Stimulated activated naive CD4-positive, alpha-beta T cell (primary cell): ENCODE measurements at places on chromosomes 3 and 15.

DNA sequence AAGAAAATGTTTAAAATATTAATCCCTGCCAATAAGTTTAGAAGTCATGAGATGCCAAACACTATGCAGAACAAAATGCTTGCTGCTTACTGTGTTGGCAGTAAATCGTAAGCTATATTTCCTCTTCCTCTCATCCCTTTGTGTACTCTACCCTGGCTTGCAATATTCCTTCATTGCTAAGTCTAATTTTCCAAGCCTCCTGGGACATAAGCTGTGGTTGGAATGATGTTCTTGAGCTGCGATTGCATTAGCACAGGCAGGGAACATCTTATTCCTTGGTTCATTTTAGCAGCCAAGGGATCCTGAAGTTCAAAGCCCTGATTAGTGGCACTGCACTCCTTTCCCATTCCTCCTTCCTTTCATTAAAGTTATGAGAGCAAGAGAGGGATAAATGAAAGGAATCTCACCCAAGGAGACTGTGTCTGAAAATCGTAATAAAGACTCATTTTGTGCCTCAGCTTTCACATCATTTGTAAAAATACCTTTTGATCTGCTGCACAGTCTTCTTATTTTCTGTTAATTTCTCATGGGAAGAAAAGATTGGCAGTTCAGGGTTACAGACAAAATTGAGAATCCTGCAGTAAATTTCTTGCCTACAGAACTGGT, 535.2 kb downstream of the OCA2 start:
- DNase-seq: no peak

DNA sequence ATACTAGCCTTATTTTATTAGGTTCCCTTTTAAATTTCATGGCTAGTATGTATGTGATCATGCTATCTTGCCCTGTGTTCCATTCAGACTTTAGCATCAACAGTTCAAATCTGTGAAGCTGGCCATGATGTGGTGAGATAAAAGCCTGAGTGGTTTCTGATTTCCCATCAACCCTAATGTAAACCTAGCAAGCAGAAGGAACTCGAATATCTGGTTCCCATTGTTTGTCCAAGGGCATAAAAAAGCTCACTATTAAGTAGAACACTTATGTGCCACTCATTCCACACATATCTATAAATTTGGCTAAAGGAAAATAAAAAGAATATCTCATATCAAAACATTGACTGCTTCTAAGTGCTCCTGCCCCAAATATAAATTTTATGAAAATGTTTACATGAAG, 311.7 kb downstream of the CADM2 start:
- DNase-seq: no peak

DNA sequence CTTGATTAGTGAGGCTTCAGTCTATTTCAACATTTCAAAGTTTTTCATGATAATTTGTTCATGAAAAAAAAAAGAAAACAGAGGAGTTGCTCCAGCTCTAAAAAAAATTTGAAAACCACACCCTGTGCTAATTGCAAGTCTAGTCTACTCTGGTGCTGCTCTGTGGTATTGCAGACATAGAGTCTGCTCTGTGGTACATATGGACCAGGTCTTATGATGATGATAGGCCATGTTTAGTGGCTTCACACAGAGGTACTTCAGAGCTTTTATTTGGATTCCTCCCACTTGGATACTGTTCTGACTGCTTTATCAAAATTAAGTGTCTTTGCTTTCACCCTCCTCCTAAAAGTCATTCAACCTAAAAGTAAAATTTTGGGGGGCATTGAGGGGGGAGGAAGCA, 160.8 kb downstream of the ALCAM start:
- no peak for DNase-seq

DNA sequence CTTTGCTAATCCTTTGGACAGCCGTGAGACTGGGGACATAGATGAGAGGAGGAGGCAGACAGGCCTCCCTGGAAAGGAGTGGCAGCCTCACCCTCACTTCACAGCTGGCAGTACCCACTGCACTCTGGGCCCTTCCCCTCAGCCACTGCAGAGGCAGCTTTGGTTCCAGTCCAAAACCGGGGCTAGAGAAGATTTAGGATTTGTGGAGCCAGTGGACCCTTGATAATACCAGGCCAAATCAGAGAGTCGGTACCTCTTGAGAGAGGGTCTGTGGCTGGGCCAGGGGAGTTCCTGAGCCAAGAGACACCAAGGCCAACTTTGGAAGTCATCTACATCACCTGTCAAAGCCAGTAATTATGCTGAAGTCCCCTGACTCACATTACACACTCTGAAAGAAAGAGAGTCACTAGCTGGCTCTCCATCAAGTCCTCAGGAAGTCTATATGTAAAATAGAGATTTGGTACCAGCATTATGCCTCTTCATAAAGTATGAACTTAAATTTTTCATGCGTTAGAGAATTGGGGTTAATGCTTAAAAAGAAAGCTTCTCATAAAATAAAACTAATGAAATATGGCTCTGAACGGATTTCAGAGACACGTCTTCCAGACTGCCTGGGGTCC, 244.1 kb upstream of the SEMA6D start:
- DNase-seq: no peak

DNA sequence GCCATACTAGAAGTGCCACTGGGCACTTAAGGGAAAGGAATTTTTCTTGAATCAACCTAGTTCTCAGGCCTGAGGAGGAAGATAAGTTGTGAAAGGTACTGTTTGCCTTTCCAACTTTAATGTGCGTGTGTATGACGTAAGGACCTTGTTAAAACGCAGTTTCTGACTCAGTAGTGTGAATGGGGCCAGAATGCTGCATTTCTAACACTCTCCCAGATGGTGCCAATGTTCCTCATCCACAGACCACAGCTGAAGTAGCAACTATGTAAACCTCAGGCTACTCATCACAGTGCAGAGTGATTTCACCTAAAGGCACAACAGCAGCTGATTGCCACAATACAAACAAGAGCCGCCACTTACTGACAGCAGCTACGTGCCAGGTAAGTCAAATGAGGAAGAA, 103.6 kb downstream of the OTOL1 start:
- DNase-seq: no peak

- DNase-seq: no peak
Measured at GRCh38 chr3:30982416-30983075, 88.1 kb upstream of the GADL1 start.

- no peak for DNase-seq
Measured at GRCh38 chr15:29018995-29019976, 133.5 kb downstream of the APBA2 start.

GRCh38 chr3:128494367-128494650, 1.3 kb upstream of the GATA2 start:
- DNase-seq: no peak

DNA sequence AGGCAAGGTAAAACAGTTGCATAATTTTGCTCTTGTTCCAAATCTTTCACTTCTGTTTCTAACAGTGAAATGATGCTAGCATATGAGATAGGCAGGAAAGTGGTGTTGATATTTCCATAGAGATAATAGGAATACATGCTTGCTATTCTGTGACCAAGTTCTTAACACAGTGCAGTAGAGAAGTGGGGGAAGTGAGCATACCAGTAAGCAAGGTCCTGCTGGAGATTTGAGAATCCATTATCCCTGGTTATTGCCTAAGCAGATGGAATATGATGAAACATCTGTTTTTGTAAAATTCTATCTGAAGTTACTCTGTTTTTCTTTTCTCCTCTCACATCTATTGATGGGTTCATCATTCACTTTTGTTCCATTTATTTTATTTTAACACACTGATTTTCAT, 28.7 kb downstream of the USP8 start:
- no peak for DNase-seq

- DNase-seq: no peak
Measured at GRCh38 chr15:101156509-101157159, 95.2 kb downstream of the CHSY1 start.

DNA sequence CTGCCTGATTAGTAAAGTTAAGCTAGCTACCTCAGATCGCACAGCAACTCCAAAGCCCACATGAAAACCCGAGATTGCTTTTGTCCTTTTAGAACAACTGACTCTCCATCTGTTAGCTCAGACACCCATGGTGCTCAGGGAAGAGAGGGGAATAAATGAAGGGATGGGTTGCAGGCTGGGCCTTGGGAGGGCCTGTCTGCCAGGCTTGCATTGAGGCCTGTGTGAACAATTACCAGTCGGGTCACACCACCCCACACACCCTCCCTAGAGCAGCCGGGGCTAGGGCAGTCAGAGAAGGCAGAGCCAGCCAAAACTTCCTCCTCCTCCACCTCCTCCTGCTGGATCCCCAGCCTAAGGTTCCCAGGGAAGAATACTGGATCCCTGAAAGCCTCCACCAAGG, 8.8 kb upstream of the PRKAR2A start:
- DNase-seq: no peak

DNA sequence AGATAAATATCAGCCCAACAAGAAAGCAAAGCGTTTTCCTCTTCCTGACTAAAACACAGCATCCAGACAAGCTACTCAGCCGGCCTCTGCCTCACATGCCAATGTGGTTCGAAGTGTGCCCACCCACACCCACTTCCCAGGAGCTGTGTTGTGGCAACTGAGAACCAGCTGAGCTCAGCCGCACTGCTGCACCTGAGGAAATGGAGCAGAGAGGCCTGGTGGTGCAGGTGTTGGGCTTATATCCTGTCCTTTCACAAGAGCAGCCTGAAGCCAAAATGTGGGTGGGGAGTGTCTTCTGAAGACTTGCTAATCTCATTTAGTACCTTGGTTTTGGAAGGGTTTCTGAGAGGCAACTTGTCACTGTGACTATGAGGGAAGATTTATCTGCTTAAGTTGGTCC, 23.0 kb upstream of the RETNLB start:
- peak; percentile 16 for DNase-seq

- no peak for DNase-seq
Measured at GRCh38 chr3:40329071-40329470, 19.6 kb downstream of the EIF1B start.

DNA sequence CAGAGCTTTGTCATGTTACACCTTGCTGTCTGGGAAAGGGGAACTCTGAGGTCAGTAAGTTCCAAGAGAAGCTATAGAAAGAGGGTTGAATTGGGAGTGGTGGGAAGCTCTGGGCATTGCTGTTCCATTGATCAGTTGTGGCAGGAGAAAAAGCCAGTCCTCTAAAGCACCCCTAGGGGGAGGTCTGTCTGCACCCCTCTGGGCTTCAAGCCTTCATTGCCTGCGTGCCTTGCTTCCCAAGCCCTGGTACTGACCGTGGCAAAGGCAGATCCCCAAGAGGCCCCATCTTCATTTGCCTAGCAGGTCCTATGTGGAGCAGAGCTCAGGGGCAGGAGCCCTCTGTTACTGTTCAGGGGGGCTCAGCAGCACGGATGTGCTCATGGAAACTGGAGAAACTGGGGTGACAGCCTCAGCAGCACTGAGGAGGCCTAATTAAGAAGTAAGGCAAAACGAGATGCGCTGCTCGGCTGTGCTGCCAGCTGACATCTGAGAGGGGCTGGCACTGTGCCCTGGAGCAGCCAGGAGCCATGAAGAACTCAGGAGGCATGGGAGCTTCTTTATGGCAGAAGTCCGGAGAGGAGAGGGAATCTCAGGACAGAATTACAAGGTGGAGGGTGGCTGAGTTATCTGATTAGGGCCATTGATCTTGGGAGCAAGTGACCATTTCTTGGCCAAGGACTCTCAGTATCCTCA, 270.9 kb downstream of the RPLP1 start:
- DNase-seq: no peak

DNA sequence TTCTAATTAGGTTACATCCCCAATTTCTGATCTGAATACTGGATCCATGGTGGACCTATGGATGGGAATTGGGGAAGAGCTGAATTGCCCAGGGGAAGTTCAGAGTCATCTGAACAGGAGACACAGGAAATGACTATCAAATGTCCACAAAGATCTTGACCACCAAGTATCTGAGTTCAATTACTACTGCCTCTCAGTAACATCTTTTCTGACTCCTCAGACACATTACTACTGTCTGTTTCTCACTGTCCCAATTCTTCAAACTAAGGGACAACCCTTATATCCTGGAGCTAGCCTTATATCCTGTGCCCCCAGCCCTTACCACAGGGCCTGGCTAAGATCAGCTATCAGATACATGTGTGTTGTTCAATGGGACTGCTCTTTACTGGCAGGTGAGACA, 10.1 kb upstream of the IREB2 start:
- no peak for DNase-seq

GRCh38 chr15:69573815-69574475, 121.3 kb downstream of the RPLP1 start:
- DNase-seq: no peak

GRCh38 chr3:139473155-139473771, 3.1 kb downstream of the RBP2 start:
- DNase-seq: no peak

DNA sequence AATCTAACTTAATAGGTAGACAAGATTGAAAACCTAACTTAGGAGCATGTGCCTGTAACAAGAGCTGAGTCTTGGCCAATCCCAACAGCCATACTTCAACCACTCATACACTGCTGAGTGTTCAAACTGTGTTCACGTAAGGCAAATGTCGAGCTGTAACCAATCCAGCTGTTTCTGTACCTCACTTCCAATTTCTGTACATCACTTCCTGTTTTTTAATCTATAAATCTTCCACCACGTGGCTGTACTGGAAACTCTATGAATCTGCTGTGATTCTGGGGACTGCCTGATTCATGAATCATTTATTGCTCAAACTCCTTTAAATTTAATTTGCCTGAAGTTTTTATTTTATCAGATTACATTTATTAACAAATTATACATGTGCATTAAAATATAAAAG, 44.6 kb upstream of the NEDD4 start:
- DNase-seq: peak; percentile 48

GRCh38 chr15:87492321-87492720, 764.2 kb downstream of the NTRK3 start:
- no peak for DNase-seq

- DNase-seq: peak; percentile 5
Measured at GRCh38 chr15:60326824-60327654, 70.7 kb downstream of the ANXA2 start.

- DNase-seq: no peak
Measured at GRCh38 chr3:194994551-194994981, 276.4 kb downstream of the XXYLT1 start.

GRCh38 chr15:27111323-27111722, 140.3 kb downstream of the GABRG3 start:
- DNase-seq: no peak

GRCh38 chr15:63504979-63505841, 817 bp downstream of the USP3 start:
- DNase-seq: peak; percentile 40

DNA sequence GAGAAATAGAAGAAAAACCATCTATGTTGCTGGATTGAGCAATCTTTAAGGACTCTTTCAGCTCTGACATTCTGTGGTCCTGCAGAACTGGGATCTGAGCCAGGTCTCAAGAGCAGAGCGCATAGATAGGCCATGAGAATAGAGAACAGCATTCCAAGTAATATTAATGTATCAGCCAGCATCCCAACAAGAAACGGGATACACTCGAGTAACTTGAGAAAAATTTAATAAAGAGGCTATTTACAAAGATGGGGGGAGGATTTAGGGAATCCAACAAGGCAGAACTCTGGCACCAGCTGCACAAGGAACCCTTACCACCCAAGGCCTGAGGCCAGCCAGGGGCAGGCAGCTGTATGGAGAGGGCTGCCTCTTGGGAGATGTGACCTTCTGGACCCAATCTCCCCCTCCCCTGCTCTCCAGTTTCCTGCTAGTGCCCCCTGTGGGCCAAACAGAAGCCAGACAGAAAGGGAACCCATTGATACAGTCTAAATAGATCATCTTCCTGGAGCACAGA, 8.2 kb downstream of the TMOD2 start:
- DNase-seq: no peak

- DNase-seq: no peak
Measured at GRCh38 chr3:54222316-54222715, 100.0 kb downstream of the CACNA2D3 start.
